Neural progenitor cell (in vitro differentiated cells): ENCODE measurements at places on chromosomes 7 and 10.

DNA sequence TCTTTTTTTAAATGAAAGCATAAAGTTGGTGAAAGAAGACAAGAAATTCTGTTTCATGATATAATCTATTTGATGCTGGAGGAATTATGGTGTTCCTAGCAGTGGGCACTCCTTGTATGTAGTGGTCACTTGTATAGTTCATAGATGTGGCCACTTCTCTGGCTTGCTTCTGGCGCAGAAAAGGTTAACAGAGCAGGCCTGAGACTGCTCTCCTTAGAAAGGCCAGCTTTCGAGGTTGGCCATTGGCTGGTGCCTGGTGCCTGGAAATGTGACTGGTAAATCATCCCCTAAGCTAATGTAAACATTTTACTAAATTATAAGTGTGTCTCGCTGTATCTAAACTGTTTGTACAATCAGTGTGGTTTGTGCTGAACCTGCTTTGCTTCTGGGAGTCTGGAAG is 276.1 kb downstream of the PHTF2 start:
- H3K27ac ChIP-seq = no peak overlapping the region
- H3K4me1 ChIP-seq = peaks cover 18% of the 10 kb centered on the region
- no peak for DNase-seq
- H3K4me3 ChIP-seq = no peak overlapping the region

- H3K27ac ChIP-seq = no peak overlapping the region
- H3K4me3 ChIP-seq = no peak overlapping the region
- H3K27me3 ChIP-seq = no peaks in the 10 kb centered on the region
- no peaks in the 10 kb centered on the region for H3K36me3 ChIP-seq
Observed at GRCh38 chr7:12069757-12070156, 141.3 kb upstream of the TMEM106B start.

- H3K27me3 ChIP-seq = peaks cover 30% of the 10 kb centered on the region
- DNase-seq = no peak
- no peak overlapping the region for H3K27ac ChIP-seq
Observed at GRCh38 chr10:71371750-71372166, 25.0 kb upstream of the CDH23 start.

GRCh38 chr7:20708896-20709295 is 77.8 kb downstream of the SP8 start:
- H3K4me3 ChIP-seq = no peak overlapping the region
- H3K36me3 ChIP-seq = no peaks in the 10 kb centered on the region
- DNase-seq = no peak
- H3K27ac ChIP-seq = no peak overlapping the region
- H3K27me3 ChIP-seq = no peaks in the 10 kb centered on the region

- peaks cover 19% of the 10 kb centered on the region for H3K4me1 ChIP-seq
- no peak overlapping the region for H3K27ac ChIP-seq
- no peak overlapping the region for H3K4me3 ChIP-seq
- DNase-seq = peak; percentile 48
- H3K36me3 ChIP-seq = no peaks in the 10 kb centered on the region
Observed at GRCh38 chr10:126058507-126058906, 162.1 kb downstream of the FANK1 start.

GRCh38 chr7:20114468-20114867 is 102.7 kb downstream of the MACC1 start:
- no peak overlapping the region for H3K4me3 ChIP-seq
- H3K27me3 ChIP-seq = no peaks in the 10 kb centered on the region
- H3K36me3 ChIP-seq = no peaks in the 10 kb centered on the region
- peaks cover 30% of the 10 kb centered on the region for H3K4me1 ChIP-seq
- DNase-seq = peak; percentile 17

DNA sequence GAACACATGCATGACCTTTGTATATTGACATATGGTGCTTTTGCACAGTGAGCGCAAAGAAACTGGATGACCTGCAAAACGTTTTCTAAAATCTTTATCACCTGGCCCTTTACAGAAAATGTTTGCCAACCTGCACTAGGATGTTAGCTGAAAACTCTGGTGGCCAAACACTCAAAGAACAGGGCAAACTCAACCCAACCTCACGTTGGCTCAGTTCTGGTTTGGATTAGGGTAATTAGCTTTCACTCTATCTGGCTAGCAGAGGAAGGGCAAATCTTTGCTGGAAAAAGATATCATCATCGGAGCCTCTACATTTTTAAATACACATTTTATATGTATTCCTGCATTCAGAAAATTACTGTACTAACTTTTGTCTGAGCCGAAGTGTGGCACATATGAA is 688.9 kb downstream of the PHTF2 start:
- no peak overlapping the region for H3K4me3 ChIP-seq
- H3K36me3 ChIP-seq = no peaks in the 10 kb centered on the region
- no peaks in the 10 kb centered on the region for H3K27me3 ChIP-seq
- peaks cover 16% of the 10 kb centered on the region for H3K4me1 ChIP-seq

DNA sequence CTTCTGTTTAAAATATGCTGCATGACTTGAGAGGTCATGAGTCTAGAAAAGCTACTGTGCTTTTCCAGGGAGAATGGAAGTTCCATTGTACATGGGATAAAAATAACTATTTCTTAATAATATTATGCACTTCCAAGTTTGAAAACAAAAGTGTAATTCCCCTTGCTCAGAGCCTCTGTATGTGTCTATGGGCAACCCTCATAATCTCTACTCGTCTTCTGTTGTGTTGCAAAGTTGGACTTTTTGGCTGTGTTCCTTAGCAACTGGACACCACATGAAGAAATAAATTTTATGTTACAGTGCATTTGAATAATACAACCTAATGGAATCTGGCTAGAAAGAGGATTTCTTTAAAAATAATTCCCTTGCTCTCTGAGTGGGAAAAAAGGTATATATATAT is 242.6 kb downstream of the TWIST1 start:
- no peaks in the 10 kb centered on the region for H3K36me3 ChIP-seq
- no peaks in the 10 kb centered on the region for H3K27me3 ChIP-seq
- H3K27ac ChIP-seq = no peak overlapping the region
- no peaks in the 10 kb centered on the region for H3K4me1 ChIP-seq

DNA sequence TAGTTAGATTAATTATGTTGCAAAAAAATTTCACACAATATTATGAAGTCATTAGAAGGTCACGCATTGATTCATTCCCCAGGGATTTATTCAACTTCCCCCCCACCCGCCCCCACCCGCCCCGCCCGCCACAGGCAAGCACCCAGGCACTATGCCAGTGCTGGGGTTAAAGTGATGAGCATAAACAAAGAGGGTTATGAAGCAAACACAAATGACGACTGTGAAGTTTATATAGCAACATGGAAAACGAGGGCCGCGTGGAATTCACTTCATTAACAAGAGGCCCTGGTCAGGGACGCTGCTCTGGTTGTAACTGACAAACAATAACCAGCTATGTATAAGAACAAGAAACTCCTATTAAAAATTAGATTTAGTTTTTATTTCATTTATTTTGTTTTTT is 656.5 kb upstream of the COBL start:
- H3K27ac ChIP-seq = no peak overlapping the region
- H3K4me1 ChIP-seq = peaks cover 7% of the 10 kb centered on the region
- no peaks in the 10 kb centered on the region for H3K36me3 ChIP-seq
- no peaks in the 10 kb centered on the region for H3K27me3 ChIP-seq

GRCh38 chr7:116630357-116630756 is 41.6 kb upstream of the MET start:
- no peak overlapping the region for H3K4me3 ChIP-seq
- DNase-seq = no peak
- no peak overlapping the region for H3K27ac ChIP-seq
- H3K4me1 ChIP-seq = no peaks in the 10 kb centered on the region
- H3K36me3 ChIP-seq = no peaks in the 10 kb centered on the region

DNA sequence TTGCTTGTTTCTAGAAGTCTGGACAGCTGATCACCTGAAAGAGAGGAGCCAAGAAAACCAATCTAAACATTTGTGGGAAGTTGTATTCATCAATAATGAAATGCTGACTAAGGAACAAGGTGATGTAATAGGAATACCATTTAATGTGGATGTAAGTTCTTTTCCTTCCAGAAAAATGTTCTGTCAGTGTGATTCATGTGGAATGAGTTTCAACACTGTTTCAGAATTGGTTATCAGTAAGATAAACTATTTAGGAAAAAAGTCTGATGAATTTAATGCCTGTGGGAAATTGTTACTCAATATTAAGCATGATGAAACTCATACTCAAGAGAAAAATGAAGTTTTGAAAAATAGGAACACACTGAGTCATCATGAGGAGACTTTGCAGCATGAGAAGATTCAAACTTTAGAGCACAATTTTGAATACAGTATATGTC is 39.8 kb upstream of the ZNF37A start:
- H3K27ac ChIP-seq = no peak overlapping the region
- peaks cover 55% of the 10 kb centered on the region for H3K36me3 ChIP-seq
- no peak overlapping the region for H3K4me3 ChIP-seq
- DNase-seq = no peak

GRCh38 chr7:152674860-152675758 is 832 bp downstream of the XRCC2 start:
- peak; percentile 36 for DNase-seq
- no peaks in the 10 kb centered on the region for H3K36me3 ChIP-seq
- no peaks in the 10 kb centered on the region for H3K27me3 ChIP-seq
- peak overlapping the region; percentile 78 for H3K4me3 ChIP-seq
- peak overlapping the region; percentile 66 for H3K27ac ChIP-seq
- H3K4me1 ChIP-seq = peaks cover 6% of the 10 kb centered on the region

DNA sequence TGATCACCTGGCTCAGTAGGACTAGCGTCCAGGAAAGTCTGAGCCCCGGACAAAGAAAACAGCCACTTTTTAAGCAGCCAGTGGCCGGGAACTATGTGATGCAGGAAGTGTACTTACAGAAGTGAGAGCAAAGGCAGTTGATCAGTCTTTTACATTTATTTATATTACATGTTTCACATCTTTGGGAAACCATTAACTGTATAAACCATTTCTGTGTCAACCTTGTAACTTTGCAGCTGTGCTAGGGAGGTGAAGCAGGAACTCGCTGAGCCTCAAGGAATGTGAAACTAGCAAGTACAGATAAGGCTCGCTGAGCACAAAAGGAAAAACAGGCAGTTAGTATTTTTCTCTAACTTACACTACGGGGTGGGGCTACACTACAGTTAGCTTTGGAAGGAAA is 39.9 kb upstream of the HECW1 start:
- DNase-seq = no peak
- H3K4me1 ChIP-seq = peaks cover 23% of the 10 kb centered on the region
- no peak overlapping the region for H3K27ac ChIP-seq
- no peak overlapping the region for H3K4me3 ChIP-seq

DNA sequence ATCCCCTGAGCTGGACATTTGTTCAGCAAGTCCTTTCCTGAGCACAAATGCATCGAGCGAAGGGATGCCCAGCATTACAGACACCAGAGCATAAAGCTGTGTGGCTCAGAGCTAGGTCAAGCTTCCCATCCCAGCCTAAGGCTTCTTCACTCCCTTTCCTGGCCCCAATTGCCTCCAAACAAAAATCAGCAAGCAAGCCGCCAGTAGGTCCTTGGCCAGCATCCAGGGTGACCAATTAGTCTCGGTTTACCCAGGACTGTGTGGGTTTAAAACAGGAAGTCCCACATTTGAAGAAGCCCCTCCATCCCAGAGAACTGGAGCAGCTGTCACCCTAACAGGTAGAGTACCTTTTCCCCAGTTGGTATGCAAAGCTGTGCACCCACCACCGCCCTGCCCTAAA is 51.2 kb downstream of the PRKAG2 start:
- H3K4me3 ChIP-seq = no peak overlapping the region
- H3K36me3 ChIP-seq = no peaks in the 10 kb centered on the region
- no peaks in the 10 kb centered on the region for H3K27me3 ChIP-seq

DNA sequence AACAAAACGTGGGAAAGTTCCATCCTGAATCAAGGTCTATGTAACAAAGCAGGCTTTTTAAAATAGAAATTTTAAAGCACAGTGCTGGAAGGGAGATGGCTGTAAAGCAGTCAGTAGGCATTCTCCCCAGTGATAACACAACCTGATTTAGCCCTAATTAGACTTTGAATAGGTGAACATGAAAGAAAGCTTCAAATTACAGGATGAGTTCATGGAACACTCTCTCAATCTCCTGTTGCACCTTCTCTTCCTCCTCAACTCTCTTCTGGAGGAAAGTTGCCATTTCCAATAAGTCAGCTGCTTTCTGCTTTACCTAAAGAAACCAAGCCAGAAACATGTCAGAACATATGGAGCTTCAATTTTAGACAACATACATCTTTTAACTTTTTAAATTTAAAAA is 20.1 kb downstream of the SFR1 start:
- no peaks in the 10 kb centered on the region for H3K27me3 ChIP-seq
- DNase-seq = peak; percentile 11
- no peak overlapping the region for H3K27ac ChIP-seq
- H3K4me1 ChIP-seq = peaks cover 13% of the 10 kb centered on the region

DNA sequence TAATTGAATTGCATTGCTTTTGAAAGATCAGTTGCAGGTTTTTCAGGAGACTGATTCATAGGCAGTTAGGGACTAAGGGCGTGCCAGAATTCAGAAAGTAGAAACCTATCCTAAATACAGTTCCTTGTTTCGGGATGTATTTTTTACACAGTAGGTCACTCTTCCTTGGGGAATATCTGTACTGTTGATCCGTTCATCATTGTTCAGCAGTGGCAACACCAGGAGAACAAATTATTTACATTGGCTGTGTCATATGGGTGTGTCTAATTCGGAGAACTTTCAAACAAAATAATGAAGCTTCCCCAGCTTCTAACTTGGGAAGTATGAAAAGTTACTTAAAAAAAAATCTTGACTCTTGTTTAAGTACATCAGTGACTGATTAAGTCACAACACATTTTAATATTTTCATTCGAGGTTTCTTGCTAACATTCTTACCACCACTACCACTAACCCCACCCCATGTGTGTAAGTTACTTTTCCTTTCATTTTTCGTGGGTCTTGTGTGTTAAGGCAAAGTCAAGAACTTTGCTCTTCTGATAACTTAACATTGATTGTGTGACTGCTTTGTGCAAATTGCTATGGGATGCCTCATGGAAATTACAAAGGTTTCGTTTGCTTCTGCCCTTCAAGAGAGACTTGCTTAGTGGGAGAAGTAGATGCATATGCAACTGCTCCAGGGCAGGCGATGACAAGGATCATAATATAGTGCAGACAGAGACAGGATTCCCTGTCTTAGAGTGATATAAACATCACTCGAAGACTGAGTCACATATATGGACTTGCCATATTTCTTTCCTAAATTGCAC is 43.8 kb upstream of the RPA3 start:
- no peaks in the 10 kb centered on the region for H3K27me3 ChIP-seq
- DNase-seq = no peak
- H3K27ac ChIP-seq = no peak overlapping the region
- no peaks in the 10 kb centered on the region for H3K36me3 ChIP-seq
- H3K4me1 ChIP-seq = peaks cover 6% of the 10 kb centered on the region

- H3K27me3 ChIP-seq = no peaks in the 10 kb centered on the region
- H3K4me1 ChIP-seq = no peaks in the 10 kb centered on the region
- no peak for DNase-seq
- no peak overlapping the region for H3K4me3 ChIP-seq
- no peak overlapping the region for H3K27ac ChIP-seq
Observed at GRCh38 chr10:30241422-30242110, 107.5 kb downstream of the MTPAP start.

- H3K4me3 ChIP-seq = no peak overlapping the region
- no peaks in the 10 kb centered on the region for H3K27me3 ChIP-seq
- peaks cover 5% of the 10 kb centered on the region for H3K4me1 ChIP-seq
- no peak overlapping the region for H3K27ac ChIP-seq
- no peaks in the 10 kb centered on the region for H3K36me3 ChIP-seq
Observed at GRCh38 chr7:44889086-44889781, 3.9 kb upstream of the PURB start.
